ENCODE measurements at places on chromosomes 16 and 17. TPM values are rescaled to one million over a fixed set of nuclear protein-coding genes. Genes with fewer than 3 reads are reported as not detected.

- DNase-seq, result no peak
Observed at GRCh38 chr17:63716426-63716825, 16.5 kb upstream of the LIMD2 start.

DNA sequence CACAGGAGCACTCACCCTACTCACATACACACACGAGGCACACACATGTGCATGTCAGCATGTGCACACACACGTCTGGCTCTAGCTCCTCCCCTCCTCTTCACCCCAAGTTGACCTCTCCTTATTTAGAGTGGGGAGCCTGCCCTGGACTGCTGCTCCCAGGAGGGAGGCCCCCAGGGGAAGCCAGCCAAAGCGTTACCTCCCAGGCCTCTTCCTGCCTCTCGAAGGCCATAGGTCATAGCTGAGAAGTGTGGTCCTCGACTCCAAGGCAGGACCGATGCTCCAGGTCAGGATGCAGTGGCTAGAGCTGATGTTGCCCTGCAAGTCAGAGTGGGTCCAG lies 18.8 kb downstream of the POLR3K start:
- DNase-seq, result no peak

- DNase-seq, result no peak
Observed at GRCh38 chr17:47894498-47895346, 1.3 kb upstream of the SP2 start.

DNA sequence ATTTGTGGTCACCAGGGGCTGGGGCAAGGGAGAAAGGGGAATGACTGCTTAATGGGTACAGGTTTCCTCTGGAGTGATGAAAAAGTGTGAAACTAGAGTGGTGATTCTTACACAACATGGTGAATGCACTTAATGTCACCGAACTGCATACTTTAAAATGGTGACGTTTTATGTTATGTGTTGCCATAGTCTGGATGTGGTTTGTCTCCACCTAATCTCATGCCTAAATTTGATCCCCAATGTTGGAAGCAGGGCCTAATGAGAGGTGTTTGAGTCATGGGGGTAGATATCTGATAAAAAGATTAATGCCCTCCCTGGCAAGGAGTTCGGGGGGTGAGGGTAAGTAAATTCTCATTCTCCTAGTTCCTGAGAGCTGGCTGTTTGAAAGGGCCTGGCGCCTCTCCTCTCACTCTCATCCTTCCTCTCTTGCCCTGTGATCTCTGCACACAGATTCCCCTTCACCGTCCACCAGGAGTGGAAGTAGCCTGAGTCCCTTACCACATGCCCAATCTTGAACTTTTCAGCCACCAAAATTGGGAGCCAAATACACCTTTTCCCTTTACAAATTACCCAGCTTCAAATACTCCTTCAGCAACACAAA lies 15.3 kb downstream of the XPO6 start:
- no peak for DNase-seq

- peak; percentile 85 for DNase-seq
Observed at GRCh38 chr17:33038740-33039139, 47.1 kb downstream of the SPACA3 start.

- no peak for DNase-seq
Observed at GRCh38 chr17:2701996-2702741, 9.4 kb downstream of the CLUH start.

DNA sequence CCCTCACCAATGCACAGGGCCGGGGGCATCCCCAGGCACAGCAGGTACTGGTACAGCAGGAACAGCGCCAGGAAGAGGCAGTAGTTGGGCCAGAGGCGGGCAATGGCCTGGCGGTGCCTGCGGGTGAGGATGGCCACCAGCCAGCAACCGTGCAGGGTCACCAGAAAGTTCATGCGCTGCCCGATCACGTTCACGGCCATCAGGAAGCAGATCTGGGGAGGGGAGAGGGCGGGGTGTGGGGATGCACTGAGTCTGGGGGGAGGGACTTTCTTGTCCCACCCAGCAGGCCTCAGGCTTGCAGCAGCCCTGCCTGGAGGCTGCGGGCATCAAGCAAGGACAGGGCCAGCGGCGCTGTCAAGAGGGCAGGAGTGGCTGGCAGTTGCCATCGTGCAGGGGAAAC lies 25.4 kb downstream of the CTU2 start:
- no peak for DNase-seq

DNA sequence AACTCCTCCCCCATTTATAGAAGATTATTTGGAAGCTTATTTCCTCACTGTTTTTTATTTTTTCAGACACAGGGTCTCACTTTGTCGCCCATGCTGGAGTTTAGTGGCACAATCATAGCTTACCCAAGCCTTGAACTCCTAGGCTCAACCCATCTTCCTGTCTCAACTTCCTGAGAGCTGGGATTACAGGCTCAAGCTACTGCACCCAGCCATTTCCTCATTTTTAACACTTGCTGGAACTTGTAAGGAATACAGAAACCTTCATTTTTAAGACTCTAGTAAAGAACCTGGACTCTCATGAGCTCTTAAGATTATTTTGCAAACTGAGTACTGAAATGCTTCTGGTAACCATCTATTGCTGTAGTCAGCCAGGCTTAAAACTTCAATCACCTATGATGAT lies 29.9 kb downstream of the KANSL1 start:
- no peak for DNase-seq

- DNase-seq, result no peak
Observed at GRCh38 chr16:84726669-84727467, 27.1 kb downstream of the USP10 start.

DNA sequence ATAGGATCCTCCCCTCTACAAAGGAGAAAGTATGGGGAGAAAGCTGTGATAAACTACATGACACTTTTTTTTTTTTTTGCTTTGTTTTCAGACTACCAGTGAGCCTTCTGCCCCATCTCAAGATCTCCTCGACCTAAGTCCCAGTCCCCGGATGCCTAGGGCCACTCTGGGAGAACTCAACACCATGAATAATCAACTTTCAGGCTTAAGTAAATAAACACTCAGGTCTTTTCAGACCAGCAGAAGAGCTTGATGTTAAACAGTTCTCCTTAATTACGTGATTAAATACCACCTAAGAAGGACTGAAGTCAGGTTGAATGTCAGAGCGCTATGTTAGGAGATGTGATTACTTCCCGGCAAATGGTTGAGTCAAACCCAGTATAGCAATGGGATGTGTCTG lies 31.4 kb downstream of the COX11 start:
- DNase-seq, result no peak

KRT9 gene
- total RNA-seq, result not detected

DNA sequence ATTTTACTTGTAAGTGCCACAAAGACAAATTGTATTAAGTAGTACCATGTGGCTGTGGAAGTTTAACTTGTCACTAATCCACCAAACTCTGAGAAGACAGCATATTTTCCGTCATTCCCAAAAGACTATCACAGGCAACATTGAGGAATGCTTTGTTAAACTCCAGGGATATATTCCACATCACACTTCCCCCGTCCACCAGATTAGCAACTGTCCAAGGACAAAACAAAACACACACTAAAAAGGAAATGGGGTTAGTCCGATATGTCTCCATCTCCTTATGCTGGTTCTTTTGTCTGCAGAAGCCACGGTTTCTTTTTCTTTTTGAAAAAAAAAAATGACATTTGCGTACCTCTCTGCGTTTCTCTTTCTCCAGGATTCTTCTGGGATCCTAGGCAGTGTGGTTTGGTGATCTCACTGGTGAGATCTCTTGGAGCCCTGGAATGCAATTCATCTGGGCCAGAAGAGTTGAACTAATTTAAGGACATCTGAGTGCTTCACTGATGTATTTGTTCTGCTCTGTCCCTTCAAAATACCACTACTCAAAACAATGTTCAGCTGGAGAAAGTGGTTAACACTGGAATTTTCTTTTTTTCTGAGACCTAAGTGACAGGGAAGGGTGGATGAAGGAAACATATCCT lies 40.6 kb downstream of the PRKCB start:
- no peak for DNase-seq

GRCh38 chr17:43018008-43018853 lies 4.0 kb downstream of the VAT1 start:
- DNase-seq, result peak; percentile 77

DNA sequence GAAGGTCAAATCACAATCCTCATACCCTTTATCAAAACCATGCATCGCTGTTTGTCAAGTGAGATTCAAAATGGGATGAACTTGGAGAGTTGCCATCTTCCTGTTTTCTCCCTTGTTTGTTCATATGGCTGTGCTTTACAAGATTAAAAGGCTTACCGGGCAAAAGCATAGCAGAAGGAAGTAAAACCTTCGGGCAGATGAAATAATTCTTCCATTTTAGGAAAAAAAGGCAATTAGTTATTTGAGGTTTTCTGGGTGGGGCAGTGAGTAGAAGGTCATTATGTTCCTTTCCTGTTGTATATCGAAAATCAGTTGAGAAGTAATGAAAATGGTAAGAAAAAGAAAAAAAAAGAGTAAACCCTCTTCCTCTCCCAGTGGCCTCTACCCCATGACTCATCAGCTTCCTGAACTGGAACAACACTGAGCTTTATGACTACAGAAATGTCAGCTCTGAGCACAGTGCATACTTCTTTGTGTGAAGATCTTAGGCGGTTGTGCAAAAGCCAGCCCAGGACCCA lies 369.2 kb downstream of the CDH13 start:
- no peak for DNase-seq

FA2H gene
- not detected for total RNA-seq

- DNase-seq, result no peak
Observed at GRCh38 chr16:1525871-1526607, 7.4 kb upstream of the TMEM204 start.

DNA sequence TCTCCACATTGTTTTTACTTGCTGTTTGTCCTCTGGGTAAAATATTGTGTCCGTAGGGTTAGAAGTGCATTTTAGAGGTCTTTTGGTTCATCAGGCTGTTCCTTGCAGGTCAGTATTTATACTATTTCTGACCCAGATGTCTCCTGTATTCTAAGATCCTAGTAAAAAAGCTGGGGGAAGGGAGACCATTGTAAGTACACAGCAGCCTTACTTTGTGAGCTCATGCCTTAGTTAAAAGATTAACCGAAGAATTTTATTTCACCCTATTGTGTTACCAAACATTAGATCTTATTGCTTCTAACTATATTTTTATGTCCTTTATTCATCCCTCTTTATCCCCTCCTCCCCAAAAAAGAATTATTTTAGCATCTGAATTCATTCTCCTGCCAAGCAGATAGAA lies 444.1 kb upstream of the RBFOX1 start:
- no peak for DNase-seq

ST6GALNAC2 gene
- 0.28 TPM for total RNA-seq

CHCT1 gene
- total RNA-seq, result 0.77 TPM

DNA sequence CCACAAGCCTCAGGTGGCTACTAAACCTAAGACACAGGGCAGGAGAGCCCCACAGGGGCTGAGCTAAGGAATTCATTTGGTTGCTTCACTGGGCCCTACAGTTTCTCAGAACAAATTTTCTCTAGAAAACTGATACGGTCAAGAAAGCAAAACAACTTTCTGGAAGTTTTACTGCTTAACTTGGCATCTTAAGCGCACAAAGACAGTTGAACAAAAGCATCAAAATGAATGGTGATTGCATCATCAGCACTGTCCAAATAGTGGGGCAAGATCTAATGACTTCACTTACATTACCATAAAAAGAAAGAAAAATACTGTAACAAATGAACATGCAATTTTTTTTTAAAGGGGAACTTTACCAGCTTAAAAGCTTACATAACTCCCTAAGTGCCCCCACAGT lies 47.6 kb downstream of the XPO6 start:
- no peak for DNase-seq

- no peak for DNase-seq
Observed at GRCh38 chr17:50635982-50636803, 1.5 kb downstream of the ABCC3 start.

RHBDL1 gene
- 0.28 TPM for total RNA-seq

- no peak for DNase-seq
Observed at GRCh38 chr16:53219795-53220454, 165.1 kb downstream of the CHD9 start.

GRCh38 chr16:87559945-87560344 lies 42.4 kb upstream of the JPH3 start:
- peak; percentile 48 for DNase-seq

USH1G gene
- 0.25 TPM for total RNA-seq

FLYWCH2 gene
- 46.5 TPM for total RNA-seq

TPPP3 gene
- not detected for total RNA-seq

TBC1D3E gene
- total RNA-seq, result not detected

- DNase-seq, result no peak
Observed at GRCh38 chr17:78641243-78641642, 64.0 kb upstream of the DNAH17 start.

DNA sequence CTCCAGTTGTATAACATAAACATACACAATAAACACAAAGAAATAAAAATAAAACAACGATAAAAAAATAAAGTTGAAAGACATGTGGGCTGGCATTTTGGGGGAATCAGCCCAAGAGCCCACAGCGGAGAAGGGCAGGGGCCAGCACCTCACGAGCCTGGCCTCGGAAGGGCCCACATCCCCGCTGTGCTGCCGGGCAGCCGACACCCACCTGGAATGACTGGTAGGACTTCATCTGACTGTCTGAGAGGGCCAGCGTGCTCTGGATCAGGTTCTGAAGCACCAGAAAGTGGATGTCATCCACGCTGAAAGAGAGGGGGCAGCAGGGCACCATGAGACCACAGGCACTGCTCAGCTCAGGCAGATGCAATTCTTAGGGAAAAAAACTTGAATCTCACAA lies 73.5 kb downstream of the GTF3C1 start:
- no peak for DNase-seq

DNA sequence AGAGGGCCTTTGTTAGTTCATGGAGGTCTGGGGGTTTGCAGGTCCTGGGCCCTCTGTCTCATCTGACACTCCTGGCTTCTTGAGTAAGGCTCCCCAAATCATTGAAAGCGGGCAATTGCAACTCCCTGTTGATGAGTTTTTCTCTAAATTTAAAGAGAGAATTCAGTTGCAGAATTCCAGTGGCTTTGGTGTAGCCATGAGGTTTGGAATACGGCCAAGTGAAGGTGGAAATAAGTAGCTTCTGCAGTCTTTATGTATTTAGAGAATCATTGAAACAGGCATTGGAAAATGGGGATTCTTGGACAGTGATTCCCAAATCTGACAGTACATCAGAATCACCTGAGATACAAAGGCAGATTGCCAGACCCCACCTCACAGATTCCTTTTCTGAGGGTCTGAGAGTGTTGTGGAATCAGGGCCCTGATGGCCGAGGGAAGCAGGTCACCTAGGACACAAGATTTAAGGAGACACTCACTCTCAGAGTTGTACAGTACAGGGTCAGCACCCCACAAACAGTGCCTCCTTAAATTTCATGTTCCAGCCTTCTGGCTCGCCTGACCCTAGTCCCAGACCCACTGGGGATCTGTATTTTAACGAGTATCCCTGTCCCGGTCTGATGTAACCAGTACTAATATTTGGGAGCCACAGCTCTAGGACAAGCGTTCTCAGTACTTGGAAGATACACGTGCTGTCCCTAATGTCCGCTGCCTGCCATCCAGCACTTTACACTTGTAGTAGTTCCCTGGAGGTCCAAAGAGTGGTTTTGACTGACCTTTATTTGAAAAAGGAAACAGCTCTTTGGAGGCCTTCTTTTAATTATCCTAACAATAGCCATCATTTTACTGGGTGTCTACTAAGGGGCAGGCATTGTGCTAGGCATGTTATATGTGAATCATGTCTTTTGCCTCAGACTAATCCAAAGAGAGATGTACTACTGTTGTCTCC lies 37.8 kb downstream of the YPEL2 start:
- DNase-seq, result no peak

PRSS53 gene
- 2.3 TPM for total RNA-seq

STH gene
- total RNA-seq, result not detected

Data from neural progenitor cell (in vitro differentiated cells).